Endodermal cell (in vitro differentiated cells): ENCODE measurements at places on chromosomes 6 and 20.

- peak; percentile 76 for DNase-seq
Observed at GRCh38 chr6:11538052-11538818, 686 bp downstream of the TMEM170B start.

DNA sequence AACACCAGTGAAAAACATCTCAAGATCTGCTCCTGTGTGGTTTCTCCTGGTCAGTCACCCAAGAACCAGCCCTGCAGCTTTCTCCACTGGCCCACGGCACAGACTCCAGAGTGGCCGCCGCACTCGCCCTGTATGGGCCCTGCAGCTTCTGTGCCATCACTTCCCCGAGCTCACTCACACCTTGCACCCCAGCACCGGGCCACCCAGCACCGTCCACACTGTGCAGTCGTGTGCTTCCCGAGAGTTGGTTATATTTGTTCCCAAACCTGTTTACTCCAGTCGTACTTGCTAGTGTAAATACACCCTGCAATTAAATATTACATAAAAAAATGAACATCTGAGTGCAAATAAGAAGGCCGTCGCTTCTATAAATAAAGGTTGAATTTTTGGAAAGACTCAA is 341.7 kb downstream of the CDH26 start:
- DNase-seq: no peak

DNA sequence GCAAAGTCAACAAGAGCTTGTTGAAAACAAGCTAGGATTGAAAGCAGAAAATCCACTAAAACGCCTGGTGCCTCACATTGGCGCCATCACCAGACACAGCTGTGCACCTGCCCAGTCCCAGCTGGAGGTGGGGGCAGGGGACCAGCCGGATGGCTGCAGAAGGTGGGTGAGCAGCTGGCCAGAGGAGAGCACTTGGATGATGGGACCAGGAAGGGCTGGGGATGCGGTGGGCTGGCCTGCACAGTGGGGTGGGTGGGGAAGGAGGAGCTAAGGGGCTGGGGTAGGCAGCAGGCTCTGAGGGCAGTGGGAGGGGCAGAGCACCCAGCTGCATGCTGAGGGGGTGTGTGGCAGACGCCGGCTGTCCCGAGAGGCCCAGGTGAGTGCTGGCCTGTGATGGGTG is 7.1 kb downstream of the CABLES2 start:
- no peak for DNase-seq

DNA sequence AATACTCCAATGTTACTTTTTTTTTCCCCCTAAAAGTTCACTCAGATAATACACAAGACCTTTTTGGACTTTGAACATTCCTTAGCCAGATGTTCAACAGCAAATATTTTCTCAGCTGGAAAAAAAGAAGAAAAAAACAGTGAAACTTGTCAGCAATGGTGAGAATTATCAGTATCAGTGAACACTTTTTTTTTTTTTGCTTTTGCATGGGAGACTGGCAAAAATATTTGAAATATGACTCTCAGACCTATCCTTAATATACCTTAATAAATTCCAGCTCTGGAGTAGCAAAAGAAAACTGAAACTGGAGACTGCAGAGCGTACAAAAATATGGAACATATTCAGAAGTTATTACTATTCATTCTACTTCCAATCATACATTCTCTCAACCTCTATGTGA is 92.3 kb downstream of the RFPL4B start:
- no peak for DNase-seq

GRCh38 chr20:32354592-32355416 is 3.3 kb upstream of the ASXL1 start:
- no peak for DNase-seq

GRCh38 chr6:133040094-133040802 is 200.9 kb upstream of the EYA4 start:
- DNase-seq: peak; percentile 72

DNA sequence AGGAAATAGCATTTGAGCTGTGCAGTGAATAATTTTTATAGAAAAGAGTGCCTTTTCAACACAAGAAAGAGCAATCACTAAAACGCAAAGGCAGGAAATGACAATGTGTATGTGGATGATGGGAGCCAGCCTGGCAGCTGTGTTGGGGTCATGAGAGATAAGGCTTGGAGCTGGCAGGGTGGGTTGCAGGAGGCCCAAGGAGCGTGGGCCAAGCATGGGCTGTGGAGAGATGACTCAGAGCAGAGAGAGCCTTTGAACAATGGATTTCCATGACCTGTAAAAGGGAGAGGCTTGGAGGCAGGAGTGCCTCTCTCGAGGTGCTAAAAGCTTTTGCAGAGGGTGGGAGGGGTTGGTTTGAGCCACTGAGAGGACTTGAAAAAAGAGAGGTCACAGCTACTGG is 6.6 kb upstream of the TBC1D7 start:
- peak; percentile 71 for DNase-seq

GRCh38 chr6:125918681-125919566 is 37.6 kb upstream of the HINT3 start:
- DNase-seq: no peak

DNA sequence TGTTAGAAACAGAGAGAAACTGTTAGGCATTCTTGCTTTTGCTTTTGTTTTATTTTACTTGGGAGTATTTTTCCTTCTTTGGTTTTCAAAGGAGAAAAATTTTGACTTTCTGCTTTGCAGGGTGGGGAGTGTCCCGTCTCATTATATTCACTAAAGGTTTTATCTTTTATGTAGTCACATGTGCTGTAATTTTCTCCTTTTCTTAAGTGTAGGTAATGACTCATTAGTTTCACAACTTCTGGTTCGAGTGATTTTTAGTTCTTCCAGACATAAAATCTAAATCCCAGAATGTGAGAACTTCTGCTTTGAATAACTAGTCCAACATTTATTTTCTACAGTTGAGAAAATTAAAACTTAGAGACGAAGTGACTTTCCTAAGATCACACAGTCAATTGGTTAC is 37.7 kb downstream of the ADGRF1 start:
- no peak for DNase-seq

GRCh38 chr6:97674802-97675201 is 391.8 kb upstream of the MMS22L start:
- DNase-seq: no peak

GRCh38 chr6:157997893-157998608 is 16.4 kb downstream of the SYNJ2 start:
- DNase-seq: no peak

DNA sequence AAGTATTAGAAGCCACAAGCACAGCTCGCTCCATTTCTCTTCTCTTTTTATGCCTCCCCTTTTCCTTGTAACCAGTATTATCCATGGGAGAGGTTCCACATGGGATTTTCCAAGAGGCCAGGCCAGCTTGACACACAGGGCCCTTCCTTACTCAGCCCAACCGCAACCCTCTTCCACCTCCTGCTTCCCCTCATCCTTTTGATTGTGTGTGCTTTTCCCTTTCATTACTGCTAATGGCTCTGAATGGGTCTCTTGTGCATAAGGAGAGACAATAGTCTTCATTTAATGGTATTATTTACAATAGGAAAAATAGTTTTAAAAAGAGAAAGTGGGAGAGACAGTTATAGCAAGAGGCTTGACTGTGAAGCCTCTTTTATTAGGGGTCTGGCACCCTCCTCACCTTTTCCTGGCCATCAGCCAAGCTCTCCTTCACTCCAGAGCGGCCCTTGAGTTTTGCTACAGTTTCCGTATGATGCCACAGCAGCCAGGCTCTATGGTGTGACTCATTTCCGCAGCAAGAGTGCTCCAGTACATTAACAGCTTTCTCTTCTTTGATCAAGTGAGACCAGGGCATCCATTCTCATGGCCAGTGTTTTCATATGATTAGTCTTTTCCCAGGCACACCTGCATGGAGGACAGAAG is 579.5 kb downstream of the TFAP2B start:
- no peak for DNase-seq

DNA sequence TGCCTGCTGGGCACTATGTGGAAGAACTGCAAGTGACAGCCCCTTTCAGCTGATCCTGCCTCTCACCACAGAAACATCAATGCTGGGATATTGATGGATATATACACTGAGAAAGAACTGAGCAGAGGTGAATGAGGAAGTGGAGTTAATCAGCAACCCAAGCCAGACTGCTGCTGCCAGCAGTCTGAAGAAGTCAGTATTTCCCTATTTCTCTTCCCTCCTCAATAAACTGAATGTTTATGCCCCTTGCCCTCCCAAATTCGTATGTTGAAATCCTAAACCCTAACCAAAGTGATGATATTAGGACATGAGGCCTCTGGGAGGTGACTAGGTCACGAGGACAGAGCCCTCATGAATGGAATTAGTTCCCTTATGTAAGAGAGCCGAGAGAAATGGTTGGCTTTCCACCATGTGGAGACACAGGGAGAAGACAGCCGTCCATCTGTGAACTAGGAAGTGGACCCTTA is 76.3 kb downstream of the CDK19 start:
- no peak for DNase-seq

- DNase-seq: no peak
Observed at GRCh38 chr20:8128291-8129060, 3.6 kb upstream of the PLCB1 start.

DNA sequence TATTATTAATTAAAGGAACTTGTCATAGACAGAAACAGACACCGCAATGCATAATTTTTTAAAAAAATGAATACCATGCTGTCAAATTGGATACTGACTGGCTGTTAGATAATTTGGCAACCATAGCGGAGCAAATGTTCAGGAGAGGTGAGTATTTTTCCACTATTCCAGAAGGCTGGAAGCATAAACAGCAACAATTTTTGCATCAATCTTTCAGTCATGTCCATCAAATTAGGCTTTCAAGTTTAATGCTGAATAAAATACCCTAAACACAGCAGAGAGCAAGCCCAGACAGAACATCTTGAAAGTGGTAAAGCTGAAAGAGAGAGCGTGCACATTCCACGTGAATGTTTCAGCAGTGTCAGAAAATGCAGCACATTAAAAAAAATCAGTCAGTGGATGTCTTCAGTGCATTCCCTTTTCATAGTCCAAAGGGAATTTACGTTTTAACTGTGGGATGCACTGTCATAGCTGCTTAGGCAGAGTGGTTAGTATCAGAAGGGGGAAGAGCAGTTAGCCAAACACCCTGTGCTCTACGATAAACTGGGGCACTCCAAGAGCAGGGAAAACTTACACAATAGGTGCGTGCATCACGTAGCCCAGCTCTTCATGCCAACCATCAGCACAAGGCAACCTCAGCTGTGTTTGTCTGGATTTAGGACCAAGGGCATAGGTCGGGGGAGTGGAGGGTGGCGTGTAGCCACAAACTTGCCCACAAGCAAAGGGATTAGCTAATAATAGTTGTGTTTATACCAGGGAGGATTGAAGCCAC is 116.2 kb upstream of the STMND1 start:
- no peak for DNase-seq

DNA sequence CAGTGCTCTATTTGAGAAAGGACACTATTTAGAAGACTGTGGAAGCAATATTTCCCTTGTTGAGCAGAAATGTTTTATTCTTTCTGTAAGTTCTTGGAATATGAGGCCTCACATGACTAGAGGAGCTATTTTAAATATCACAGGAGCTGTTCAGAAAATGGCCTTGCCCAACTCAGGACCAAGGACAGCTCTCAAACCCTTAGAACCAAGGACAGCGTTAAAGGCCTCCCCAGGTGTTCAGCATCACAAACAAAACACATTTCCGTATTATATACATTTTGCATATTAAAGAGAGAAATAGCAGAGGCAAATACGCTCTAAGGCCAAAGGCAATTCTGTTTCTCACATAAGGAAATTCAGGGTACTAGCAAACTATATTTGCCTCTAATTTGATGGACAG is 631.4 kb downstream of the CDH26 start:
- peak; percentile 82 for DNase-seq

DNA sequence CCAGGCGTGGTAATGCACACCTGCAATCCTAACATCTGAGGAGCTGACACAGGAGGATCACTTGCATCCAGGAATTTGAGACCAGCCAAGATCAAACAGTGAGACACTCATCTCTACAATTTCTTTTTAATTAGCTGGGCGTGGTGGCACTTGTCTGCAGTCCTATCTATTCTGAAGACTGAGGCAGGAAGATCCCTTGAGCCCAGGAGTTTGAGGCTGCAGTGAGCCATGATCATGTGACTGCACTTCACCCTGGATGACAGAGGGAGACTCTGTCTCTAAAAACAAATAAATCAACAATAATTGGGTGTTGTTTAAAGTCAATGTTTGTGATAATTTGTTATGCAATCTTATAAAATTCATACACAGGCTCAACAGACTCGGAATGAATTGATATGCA is 18.0 kb upstream of the HLA-A start:
- no peak for DNase-seq

- DNase-seq: peak; percentile 72
Observed at GRCh38 chr6:120405947-120406346, 928.3 kb downstream of the TBC1D32 start.

DNA sequence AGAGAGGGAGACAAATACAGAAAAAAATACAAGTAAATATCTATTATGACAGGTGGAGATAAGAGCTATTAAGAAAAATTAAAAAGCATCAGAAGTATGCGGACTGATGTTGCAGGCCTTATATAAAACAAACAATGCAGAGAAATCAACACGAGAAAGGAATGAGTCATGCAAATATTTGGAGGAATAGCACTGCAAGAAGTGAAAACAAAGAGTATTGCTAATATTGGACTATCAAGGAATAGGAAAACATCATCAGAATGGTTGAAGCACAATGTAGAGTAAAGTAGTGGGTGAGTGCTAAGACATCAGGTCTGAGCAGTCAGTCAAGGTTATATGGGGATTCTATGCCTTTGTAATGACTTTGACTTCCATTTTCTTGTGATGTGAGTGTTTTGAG is 657.5 kb upstream of the GJE1 start:
- DNase-seq: no peak

- no peak for DNase-seq
Observed at GRCh38 chr6:35635601-35636597, 52.8 kb downstream of the FKBP5 start.

- no peak for DNase-seq
Observed at GRCh38 chr6:158284876-158285655, 27.2 kb upstream of the TULP4 start.

- DNase-seq: no peak
Observed at GRCh38 chr20:38986663-38987062, 24.5 kb downstream of the DHX35 start.

GRCh38 chr20:39489986-39490560 is 527.9 kb downstream of the DHX35 start:
- DNase-seq: no peak

DNA sequence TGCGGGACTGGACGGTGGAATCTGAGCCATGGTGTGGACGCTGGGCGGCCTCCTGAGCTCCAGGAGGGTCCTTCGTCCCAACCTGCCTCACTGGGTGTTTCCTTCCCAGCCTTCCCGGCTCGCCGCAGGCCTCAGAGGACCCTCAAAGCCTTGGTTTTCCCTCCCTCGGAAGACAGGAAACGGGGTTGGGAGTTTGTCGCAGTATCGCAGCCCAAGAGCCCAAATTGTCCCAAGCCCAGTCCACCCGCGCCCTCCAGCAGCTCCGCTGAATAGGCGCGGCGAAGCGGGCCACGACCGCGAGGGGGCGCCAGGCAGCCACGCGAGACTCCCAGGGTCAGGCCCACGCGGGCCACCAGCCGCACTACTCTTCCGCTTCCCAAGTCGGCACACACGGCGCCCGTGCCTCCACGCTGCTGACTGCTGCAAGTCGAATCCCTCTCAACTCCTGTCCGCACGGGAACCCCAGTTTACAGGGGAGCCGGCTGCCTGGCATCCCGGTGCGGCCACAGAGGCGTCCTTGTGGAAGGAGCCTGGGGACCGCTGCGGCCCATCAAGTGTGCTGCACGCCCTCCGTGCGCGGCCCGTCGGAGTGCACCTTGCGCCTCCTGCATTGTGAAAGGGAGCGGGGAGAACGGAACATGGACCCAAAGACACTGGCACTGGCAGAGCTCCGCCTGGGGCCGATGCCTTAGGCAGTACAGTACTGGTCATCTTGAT is 40.4 kb upstream of the HMGA1 start:
- DNase-seq: peak; percentile 90
